ENCODE measurements at places on chromosomes 1 and 21.
A peak's percentile ranks its signal among the peaks of the same experiment; 100 is the strongest.

DNA sequence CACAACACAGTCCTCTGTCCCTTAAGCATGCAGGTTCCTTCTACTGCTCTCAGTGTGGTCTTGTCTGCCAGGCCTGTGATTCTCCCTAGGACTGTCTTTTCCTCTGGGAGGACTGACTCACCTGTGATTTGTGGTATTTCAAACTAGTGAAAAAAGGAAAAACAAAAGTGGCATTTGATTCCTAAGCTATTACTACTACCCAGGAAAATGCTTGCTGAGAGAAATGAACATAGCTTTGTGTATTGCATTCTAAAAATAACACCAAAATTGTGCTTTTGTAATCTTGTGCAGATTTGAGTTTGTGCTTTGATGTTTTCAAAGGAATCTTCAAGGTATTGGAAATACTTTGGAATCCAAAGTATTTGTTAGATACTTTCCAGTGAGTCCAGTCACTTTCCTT lies 57.0 kb downstream of the GPR161 start:
- ATAC-seq = no peak

DNA sequence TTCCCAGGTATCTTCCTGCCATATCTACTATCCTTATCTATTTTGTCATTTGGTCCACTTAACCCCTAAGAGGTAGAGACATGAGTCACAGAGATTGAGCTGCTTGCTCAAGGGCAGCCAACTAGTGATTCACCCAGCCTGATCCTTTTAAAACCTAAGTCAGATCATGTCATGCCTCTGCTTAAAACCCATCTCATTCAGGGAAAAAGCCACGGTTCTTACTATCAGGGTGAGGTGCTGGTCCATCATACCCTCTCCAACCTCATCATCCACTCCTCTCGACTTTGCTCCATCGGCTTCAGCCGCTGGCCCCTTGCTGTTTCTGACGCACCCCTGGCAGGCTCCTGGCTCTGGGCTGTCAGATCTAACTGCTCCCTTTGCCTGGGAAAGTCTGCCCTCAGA lies 14.4 kb upstream of the PPP1R15B start:
- ATAC-seq = peak; percentile 49

DNA sequence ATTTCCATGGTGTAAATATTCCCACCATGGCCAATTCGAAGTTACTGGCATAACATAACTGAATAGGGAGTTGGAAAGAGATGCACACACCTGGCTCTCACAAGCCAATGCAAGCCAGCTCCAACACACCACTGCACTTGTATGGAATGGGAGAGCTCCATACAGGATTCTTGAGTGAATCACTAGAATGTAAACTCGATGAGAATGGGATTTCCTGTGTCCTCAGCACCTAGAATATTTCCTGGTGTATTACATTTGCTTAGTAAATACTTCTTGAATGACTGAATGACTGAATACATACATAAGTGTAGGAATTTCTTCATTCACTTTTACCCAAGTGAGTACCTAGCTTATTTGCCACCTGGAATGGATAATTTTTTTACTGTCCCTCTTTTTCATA lies 16.2 kb upstream of the PPIE start:
- no peak for ATAC-seq

DNA sequence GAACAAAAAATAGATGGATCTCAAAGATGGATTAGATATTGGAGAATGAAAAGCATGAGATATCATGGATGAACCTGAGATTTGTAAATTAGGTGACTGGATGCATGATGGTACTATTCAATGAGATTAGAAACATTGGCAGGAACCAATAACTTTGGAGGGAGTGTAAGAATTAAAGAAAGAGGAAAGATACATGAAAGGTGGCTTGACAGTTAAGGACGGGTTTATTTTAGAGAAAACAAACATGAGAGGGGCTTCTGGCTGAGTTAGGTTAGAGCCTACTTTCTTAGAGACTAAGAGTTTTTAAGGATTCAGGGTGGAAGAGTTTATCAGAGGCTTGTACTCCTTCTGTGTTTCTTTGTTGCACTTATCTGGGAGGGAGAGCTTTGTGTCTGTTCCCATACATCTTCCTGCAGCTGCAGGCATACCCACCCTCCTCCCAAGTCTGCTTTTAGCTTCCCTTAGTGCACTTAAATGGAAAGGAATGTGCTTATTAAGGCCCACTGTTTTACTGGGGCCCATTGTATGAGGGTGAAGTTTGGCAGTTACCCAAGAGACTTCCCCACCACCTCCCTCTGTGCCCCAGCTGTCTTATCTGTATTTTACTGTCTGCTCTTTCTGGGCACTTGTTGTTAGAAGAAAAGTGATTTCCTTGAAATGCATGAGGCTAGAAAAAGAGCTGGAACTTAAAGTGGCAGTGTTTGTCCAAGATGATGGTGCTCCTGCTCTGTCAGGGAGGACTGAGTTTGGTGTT lies 26.1 kb upstream of the CR2 start:
- no peak for ATAC-seq

GRCh38 chr1:161260376-161261260 lies 2.1 kb downstream of the PCP4L1 start:
- ATAC-seq = no peak

Measured in activated CD4-positive, CD25-positive, alpha-beta regulatory T cell treated with anti-CD3 and anti-CD28 coated beads, Interleukin-2, amount 50 U/mL, for 24 hours (primary cell).